ENCODE measurements at places on chromosomes 3 and 15.
A peak's percentile ranks its signal among the peaks of the same experiment; 100 is the strongest.

DNA sequence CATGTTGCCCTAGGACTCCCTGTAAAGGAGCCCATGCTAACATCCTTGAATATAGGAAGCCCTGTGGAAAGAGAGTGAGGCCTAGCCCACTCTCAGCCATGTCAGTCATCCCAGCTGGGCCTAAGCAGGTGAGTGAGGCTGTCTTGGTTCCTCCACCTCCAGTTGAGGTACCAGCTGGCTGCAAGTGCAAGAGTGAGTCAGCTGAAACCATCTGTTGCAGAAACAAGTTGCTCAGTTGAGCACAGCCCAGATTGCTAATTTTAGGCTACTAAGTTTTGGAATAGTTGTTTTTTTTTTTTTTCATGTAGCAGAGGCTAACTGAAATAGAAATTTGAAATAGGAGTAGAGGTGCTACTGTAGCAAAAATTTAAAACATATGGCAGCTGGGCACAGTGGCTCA, 43.7 kb upstream of the ADPGK start:
- DNase-seq = no peak

- DNase-seq = peak; percentile 87
These were observed 6.6 kb downstream of the MAP2K5 start for GRCh38 chr15:67548862-67549651.

DNA sequence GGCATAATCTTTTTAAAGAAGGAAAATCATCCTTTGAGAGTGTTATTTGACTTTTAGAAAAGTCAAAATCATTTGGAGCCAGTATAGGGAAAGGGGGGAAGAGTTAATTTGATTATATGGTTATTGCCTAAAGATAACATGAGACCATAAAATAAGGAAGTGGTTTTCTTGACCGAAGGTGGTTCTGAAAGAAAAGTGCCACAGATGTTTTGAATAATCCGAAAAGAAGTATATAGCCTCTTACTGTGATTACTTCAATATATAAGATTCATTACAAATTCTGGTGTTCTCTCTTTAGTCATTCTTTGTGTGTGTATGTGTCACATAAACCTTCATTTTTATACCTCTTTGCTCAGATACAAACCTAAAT, 1.1 kb downstream of the DNAJB11 start:
- DNase-seq = peak; percentile 49

DNA sequence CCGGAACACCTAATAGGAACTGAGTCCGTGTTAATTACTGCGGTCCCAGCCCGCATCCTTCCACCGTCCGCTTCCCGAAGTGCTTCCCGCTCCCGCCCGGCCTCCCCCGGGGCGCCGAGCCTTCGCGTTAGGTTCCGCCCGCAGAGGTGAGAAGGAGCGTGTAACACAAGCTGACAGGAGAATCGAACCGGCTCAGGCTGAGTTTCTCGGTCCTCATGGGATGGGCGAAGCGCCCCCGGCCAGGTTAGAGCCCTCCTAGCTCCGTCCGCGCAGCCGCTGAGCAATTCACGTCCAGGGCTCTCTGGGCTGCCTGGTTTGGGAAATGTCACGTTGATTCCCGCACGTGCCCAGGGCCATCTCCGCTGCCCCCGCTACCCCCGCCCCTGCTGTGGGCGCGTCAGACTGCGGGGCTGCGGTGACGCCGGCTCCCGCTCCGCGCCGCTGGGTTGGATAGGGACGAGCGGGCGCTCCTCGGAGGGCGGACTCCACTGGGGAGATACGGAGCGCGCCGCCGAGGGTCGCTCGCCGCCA, 954 bp downstream of the CLDN11 start:
- peak; percentile 22 for DNase-seq

GRCh38 chr15:81942655-81943195, 103.1 kb downstream of the MEX3B start:
- peak; percentile 79 for DNase-seq

DNA sequence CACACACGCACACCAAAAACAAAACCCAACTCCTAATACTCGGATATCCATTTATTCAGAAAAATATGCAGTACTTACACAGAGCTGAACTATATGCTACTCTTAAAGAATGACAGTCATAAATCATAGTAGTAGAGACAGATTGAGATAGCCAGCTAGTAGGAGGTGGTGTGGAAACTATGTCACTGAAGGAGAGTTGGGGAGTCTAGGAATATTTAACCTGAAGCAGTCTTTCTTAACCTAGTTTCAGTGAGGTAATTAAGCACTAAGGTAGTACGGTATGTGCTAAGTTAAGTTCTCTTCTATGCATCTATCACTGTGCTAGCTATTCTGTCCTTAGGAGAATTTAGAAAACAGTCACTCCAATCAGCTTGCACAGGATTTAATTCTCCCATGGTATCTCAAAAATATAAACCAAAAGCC, 54.2 kb downstream of the ANKRD28 start:
- no peak for DNase-seq

GRCh38 chr3:117811786-117812185, 1102.2 kb downstream of the TUSC7 start:
- DNase-seq = no peak

GRCh38 chr3:120741837-120742197, 499 bp downstream of the RABL3 start:
- DNase-seq = no peak

GRCh38 chr3:141280690-141281089, 49.1 kb downstream of the PXYLP1 start:
- DNase-seq = no peak

GRCh38 chr15:58587486-58587885, 155.7 kb downstream of the LIPC start:
- DNase-seq = no peak

DNA sequence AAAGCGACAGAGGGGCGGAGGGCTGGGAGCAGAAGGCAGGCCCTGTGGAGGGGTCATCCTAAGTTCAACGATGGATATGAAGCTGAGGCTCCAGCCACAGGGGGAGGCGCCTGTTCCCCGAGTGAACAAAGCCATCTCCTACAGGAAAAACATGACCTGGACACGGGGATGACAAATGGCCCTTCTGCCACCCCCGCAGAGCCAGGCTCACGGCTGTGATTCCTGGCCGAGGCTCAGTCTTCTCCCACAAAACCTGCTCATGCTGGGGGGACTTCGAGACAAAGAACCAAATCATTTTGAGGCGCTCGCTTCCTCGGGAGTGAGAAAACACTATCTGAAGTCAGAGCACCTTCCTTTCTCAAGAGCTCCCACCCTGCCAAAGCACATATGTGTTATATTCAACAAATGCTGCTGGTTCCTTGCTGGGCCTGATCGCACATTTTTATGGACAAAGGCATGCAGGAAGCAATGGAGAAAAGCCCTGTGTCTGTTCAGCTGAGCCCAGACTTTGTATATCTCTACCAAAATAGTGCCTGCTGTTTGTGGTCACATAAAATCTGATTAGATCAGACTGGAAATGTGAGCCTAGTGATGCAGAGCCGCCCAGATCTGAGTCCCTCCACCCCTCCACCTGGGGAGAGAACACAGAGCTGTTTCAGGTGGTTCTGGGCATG, 5.6 kb downstream of the RBP1 start:
- DNase-seq = no peak

DNA sequence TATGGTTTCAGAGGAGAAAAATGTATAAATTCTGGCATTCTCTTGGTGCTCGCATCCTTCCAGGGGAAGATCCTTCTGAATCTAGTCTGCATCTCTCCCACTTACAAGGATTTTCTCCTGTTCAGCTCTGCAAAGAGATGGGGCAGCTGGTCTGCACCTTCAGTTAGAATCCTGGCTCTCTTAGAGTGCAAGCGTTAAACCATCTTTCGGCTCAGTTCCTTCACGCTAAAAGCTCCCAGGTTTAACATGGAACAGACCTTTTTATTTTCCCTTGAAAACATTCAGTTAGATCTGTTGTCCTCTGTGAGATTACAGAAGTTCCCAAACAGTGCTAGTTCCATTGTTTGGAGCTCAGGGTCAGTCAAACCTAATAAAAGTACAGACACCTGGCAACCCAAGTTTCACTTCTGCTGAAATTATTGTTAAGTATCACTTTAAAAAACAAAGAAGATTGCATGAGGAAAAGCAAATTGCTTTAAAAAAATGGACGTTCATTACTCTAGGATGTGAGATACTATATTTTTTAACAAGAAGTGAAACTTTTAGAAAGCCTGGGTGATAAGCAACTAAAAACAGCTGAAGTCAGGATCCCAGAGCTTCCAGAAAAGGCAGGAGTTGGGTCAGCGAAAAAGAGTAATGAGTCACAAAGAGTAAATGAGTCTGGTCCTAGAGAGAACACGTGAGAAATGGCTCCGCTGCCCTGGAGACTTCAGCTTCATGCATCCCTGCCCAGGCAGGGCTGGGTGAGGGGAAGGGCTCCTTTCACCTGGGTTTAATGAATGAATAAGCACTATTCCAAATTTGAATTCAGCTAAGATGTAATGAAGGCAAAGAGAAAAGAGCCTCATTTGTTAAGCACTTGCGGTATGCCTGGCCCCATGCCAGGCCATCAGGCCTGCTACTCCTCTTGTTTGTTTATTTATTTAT, 63.3 kb downstream of the ABTB1 start:
- no peak for DNase-seq

DNA sequence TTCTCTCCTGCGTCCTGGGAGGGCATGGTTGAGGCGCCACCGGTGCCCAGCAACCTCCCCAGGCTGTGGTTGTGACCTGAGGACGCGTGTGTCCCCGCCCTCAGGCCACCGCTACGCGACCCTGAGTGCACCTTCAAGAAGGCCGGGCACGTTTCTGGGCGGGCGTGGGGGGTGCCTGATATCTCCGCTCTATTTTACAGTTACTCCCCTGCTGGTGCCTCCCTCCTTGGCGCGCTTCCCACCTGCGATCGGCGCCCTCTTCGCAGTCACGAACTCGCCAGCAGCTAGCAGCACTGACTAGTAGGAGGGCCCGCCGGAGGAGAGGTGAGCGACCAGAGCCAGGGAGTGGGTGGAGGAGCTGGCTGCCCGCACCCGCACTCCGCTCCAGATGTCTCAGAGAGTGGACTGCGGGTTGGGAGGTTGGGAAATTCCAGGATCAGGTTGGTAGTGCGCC, 43.2 kb upstream of the POLG start:
- DNase-seq = no peak

DNA sequence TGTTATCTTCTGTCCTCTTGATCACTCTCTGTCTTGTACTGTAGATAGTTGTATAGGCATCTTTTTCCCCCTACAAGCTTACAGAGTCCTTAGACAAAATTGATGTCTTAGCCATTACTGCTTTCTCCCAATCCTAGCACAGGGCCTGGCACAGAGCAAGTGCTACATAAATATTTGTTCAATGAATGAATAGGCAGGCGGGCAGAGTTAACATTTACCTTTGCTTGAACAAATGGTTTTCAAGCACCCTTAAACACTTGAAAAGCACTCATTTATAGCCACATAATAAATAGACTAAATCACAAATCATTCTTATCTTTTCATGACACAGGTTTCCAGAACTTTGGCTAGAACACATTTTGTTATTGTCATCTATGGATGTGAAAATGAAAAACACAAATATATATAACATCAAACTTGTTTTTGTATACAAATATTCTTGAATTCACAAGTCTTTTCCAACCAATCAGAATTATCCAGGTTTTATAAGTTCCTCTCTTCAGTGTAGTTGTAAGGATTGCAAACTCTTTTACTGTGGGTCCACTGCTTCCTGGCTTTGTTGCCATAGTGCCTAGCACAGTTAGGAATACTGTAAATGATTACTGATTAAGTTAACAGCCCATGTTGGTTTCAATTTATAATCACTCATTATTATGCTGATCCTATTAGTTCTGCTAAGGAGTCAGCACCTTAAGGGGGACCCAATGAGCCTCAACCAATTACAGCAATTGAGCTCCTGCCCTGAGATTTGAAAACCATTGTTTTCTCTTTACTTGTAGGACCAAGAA, 61.9 kb downstream of the ISL2 start:
- DNase-seq = no peak

DNA sequence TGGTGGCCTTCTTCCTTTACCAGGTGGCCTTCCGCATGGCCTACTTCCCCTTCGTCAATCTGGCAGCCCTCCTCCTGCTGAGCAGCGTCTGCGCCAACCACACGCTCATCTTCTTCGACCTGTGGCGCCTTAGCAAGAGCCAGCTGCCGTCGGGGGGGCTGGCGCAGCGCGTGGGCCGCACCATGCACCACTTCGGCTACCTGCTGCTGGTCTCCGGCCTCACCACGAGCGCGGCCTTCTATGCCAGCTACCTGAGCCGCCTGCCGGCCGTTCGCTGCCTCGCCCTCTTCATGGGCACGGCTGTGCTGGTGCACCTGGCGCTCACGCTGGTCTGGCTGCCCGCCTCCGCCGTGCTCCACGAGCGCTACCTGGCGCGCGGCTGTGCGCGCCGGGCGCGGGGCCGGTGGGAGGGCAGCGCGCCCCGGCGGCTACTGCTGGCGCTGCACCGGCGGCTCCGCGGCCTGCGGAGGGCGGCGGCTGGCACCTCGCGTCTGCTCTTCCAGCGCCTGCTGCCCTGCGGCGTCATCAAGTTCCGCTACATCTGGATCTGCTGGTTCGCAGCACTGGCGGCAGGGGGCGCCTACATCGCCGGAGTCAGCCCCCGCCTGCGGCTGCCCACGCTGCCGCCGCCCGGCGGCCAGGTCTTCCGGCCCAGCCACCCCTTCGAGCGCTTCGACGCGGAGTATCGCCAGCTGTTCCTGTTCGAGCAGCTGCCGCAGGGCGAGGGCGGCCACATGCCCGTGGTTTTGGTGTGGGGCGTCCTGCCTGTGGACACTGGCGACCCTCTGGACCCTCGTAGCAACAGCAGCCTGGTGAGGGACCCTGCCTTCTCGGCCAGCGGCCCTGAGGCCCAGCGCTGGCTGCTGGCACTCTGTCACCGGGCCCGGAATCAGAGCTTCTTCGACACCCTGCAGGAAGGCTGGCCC, 9.9 kb downstream of the DISP2 start:
- peak; percentile 95 for DNase-seq

GRCh38 chr3:124584552-124585391, 145.5 kb upstream of the UMPS start:
- no peak for DNase-seq

GRCh38 chr15:90159213-90159612, 41.9 kb upstream of the SEMA4B start:
- DNase-seq = no peak

DNA sequence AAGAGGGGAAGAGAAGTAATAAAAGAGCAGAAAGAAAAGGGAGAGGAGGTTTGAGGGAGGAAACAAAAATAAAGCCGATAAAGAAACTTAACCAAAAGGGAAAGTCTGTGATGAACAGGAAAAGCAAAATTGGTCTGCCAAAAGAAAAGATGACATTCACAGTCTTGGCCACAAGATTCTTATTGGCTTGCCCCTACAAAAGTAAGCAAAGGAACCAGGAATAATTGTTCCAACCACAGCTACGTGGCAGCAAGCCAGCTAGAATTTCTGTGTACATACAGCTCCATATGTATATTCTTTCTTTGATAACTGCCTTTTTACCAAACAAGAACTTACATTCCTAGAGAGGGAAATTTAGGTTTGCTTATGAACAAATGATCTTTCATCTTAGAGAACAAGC, 79.6 kb downstream of the MLH1 start:
- DNase-seq = peak; percentile 85

DNA sequence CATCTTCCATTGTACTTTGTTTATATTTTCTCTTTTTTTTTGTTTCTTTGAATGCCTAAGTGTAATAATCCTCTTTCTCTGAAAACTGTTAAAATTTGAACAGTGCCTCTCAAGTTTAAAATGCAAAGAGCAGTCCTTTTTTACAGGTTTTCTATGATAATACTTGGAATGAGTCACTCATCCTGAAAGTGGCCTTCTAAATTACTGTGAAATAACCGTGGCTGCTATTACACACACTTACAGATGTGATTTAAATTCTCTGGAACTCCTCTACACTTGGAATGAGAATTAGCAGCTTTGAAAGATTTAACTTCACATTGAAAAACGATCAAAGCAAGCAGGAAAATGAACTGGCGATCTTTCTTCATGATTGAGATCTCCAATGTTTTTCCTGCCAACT, 105.9 kb downstream of the ROBO1 start:
- no peak for DNase-seq

GRCh38 chr15:65379986-65380385, 2.2 kb upstream of the IGDCC3 start:
- DNase-seq = no peak
